ENCODE measurements at places on chromosomes 6 and 20.

GRCh38 chr6:80714513-80714912, 608.0 kb downstream of the BCKDHB start:
- DNase-seq = no peak

GRCh38 chr6:112149719-112150263, 62.4 kb downstream of the FAM229B start:
- DNase-seq = peak; percentile 69

DNA sequence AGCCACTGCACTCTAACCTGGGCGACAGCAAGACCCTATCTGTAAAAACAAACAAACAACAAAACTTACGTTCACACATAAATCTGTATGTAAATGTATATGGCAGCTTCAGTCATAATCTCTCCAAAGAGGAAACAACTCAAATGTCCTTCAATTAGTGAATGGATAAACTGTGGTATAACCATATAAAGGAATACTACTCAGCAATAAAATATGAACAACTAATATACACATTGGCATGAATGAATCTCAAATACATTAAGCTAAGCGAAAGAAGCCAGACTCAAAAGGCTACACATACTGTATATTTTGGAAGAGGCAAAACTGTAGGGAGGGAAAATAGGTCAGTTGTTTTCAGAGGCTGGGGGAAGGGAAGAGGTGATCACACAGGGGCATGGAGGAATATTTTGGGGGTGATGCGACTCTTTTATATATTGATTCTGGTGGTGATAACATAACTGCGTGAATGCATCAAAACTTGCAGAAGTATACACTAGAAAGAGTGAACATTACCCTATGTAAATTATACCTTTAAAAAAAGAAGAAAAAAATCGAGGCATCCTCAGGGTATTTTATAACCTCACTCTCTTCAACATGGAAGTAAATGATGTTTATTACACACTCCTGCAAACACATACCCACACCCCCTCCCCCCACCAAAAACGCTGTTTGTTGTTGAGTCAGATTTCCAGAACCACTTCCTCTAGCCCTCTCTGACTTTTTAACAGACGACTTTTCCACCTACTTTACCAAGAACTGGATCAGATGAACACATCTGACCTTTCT, 115.2 kb upstream of the RNF24 start:
- DNase-seq = no peak

DNA sequence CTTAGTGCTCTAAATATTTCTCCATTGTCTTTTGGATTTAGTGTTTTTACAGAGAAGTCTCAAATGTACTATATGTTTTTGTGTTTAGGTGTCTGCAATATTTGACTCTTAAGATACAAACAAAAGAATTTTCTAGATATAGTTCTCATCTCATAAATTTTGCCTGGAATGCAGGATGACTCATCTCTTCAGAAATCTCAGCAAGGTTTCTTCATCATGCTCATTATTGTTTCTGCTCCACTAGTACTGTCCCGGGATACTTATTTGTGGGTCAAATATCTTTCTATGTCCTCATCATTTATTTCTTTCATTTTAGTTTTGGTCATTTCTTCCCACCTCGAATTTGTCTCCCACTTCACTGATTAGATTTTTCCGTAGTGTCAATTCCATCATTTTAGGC, 9.5 kb downstream of the AHI1 start:
- no peak for DNase-seq

DNA sequence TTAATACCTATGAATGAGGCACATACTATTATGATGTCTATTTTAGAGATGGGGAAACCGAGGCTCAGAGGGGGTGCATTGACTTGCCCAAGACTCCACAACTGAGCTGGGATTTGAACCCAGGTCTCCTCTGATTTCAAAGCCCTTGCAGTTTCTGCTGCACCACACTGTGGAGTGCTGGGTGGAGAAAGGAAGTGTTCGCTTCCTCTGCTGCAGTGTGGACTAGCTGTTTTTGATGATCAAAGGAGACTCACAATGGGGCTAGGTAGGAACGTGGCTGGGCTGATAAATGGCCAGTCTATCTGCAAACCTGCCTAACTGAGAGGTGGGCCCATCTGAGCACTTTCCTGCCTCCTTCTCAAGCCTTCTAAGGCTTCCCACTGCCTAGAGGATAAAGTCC, 87.2 kb downstream of the CD40 start:
- no peak for DNase-seq

- no peak for DNase-seq
Observed at GRCh38 chr20:47274401-47275108, 81.9 kb downstream of the ZMYND8 start.

- no peak for DNase-seq
Observed at GRCh38 chr6:135066397-135066796, 11.8 kb upstream of the HBS1L start.

- no peak for DNase-seq
Observed at GRCh38 chr6:40036186-40036585, 101.9 kb upstream of the MOCS1 start.

GRCh38 chr6:104527311-104527710, 332.4 kb downstream of the HACE1 start:
- DNase-seq = no peak

- DNase-seq = no peak
Observed at GRCh38 chr6:39196673-39197091, 32.6 kb downstream of the KCNK5 start.

DNA sequence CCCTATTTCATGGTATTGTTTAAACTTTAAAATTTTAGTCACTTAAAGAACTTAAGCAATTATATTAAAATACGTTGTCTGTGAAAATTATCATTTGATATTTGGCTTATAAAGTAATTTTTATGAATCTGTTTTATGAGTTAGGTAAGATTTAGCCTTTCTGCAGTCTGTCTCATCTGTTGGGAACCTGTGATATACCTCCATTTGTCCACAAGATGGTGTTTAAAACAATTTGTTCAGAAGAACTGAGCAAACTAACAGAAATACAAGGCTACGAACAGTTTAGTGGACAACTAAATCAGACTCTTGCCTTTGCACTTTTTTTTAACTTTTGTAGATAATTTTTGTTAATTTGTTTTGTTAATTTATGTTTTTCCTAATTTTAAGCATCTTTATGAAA, 92.4 kb downstream of the COL9A1 start:
- peak; percentile 12 for DNase-seq

DNA sequence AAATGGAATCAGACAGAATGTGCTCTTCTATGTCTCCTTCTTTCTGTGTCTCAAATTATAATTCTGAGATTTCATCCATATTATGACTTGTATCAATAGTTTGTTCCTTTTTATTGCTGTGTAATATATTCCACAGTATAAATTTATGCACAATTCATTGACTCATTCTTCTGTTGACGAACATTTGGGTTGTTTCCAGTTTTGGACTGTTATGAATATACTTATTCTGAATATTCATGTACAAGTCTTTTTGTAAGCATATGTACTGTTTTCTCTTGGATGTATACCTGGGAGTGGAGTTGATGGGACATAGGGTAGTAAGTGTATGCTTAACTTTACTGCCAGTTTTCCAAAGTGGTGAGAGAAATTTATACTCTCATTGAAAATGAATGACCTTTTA, 28.1 kb upstream of the TRAF3IP2 start:
- no peak for DNase-seq

GRCh38 chr6:118589186-118589585, 41.1 kb downstream of the PLN start:
- no peak for DNase-seq

DNA sequence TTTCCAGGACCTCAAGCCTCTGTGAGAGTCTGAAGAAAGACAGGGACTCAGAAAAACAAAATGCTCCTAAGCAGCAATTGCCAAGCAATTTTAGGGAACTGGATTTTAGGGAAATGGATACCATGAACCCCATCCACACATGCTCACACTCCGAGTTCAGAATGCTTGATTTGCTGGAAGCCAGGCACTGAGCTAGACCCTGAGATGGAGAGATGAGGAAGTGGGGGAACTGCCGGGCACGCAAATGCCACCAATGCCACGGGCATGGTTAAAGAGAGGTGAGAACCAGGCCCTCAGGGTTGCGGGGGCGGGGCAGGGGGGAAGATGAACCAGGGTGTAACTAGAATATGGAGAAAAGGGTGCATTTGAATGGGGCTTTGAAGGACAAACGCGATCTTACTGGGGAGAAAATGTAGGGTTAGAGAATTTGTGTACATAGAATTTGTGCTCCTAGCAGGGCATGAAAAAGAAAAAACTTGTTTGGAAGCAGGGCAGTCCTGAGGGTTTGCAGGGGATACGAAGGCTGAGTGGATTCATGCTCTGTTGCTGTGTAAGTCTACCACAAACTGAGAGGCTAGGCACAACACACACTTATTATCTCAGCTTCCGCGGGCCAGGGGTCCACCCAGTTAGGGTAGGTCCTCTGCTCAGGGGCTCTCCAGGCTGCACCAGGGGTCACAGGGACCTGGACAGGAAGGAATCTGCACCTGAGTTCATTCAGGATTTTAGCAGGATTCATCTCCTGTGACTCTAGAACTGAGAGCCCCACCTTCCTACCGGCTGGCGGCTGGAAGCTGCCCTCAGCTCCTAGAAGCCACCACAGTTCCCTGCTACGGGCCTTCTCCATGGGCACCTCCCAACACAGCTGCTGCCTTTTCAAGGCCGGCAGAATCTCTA, 108.0 kb downstream of the SNX5 start:
- DNase-seq = no peak

GRCh38 chr6:13836170-13836569, 21.8 kb upstream of the MCUR1 start:
- DNase-seq = no peak

- no peak for DNase-seq
Observed at GRCh38 chr6:36847152-36847551, 7.9 kb upstream of the CPNE5 start.

- DNase-seq = no peak
Observed at GRCh38 chr6:45614488-45615285, 237.0 kb upstream of the SUPT3H start.

GRCh38 chr6:11692451-11693376, 85.9 kb downstream of the ADTRP start:
- no peak for DNase-seq

GRCh38 chr6:140345935-140346334, 971.5 kb upstream of the CITED2 start:
- DNase-seq = no peak

DNA sequence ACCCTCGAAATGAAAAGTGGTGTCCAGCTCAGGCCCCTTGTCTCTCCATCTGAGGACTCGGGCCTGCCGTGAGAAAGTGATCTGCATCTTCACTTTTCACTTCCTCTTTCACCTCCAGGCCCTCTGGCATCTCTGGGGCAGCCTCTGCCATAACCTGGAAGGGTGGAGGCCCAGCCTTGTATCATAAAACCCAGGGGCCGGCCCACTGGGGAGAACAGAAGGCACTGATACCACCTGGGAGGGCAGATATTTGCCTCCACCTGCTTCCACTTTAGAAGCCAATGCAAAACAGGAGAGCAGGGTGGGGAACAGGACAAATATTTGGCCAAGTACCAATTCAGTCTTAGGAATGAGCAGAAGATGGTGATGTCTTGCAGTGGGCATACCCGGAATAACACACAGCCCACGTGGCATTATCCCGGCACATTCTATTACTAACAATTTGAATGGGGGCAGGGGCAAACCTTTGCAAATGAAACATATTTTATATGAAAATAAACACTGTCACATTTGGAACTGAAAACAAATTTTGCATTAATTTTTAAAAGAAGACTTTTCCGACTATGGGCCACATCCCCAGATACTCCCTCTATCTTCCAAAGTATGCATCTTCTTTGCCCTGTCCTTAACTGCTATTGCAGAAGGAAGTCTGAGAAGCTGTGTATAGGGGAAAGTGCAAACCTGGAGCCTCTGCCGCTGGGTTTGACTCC, 69.2 kb upstream of the TBC1D7 start:
- DNase-seq = peak; percentile 86

- no peak for DNase-seq
Observed at GRCh38 chr20:16271450-16271849, 301.8 kb downstream of the KIF16B start.

DNA sequence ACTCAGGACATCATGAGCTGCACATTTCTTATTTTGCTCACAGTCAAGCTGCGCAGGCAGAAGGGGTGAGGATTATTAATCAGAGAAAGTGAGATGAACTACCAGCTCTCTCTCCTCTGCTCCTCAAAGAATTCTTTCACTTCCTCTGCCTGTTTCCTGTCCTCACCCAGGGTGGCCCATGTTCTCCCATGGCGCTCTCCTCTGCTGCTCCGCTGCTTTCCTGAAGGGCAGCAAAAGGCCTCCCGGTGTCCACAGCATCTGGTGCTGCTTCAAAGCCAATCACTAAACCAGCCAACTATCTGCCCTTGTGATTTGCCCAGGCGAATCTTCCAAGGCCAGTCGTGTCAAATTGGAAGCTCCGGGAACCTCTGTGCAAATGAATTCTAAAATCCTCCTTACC, 324.2 kb downstream of the TPBG start:
- DNase-seq = no peak

DNA sequence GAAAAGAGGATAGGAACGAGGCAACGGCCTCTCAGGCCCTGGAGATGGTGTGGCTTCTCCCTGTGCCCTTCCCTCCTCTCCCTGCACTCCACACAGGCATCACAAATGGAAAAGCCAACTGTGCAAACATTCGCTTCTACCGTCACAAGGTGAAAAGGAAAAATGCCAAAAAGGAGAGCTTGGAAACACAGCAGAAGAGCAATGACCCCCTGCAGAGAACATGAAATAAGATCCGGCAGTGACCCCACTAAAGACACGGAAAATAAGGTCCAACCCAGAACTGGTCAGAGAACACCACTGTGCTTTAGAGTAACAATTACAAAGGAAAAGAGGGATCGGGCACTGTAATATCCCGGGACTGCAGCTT, 63.0 kb downstream of the SLC22A23 start:
- peak; percentile 29 for DNase-seq

DNA sequence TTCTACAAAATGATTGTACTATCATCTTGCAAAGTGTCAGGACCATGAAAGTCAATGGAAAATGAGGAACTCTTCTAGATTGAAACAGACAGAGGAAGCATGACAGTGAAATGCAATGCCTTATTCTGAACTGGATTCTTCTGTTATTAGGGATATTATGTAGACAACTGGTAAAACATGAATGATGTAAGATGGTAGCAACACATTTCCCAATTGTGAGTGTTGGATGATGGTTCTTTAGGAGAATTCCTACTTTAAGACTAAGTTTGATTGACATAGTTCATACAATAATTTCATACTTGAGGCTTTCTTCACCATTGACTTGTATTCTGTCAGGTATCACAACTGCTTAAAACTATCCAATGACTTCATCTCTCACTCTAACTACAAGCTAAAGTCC, 4.5 kb downstream of the UBE3D start:
- DNase-seq = no peak

- no peak for DNase-seq
Observed at GRCh38 chr6:150541576-150541975, 58.1 kb upstream of the PLEKHG1 start.

Data from NCI-H2171 treated with DMSO at 0.1 percent for 48 hours (cell line).